ENCODE measurements at places on chromosomes 7 and 10.

DNA sequence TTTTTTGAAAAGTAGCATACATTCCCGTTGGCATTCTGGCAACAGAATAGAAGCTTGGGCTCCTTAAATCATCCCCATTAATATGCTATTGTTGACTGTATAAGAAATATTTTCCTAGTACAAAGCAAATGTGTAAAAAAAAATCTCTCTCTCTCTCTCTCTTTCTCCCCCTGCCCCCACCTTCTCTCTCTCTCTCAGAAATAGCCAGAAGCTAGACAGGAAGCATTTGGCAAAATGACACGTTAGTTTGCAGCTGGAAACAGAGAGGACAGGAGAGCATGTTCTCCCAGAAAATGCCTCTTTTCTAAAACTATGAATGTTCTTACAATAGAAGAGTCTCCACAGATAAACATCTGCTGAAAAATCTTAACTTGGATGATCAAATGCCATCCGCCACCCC lies 59.6 kb upstream of the AKR1E2 start:
- no peak for DNase-seq

GRCh38 chr10:74432841-74433594 lies 282.0 kb downstream of the ADK start:
- DNase-seq: no peak

DNA sequence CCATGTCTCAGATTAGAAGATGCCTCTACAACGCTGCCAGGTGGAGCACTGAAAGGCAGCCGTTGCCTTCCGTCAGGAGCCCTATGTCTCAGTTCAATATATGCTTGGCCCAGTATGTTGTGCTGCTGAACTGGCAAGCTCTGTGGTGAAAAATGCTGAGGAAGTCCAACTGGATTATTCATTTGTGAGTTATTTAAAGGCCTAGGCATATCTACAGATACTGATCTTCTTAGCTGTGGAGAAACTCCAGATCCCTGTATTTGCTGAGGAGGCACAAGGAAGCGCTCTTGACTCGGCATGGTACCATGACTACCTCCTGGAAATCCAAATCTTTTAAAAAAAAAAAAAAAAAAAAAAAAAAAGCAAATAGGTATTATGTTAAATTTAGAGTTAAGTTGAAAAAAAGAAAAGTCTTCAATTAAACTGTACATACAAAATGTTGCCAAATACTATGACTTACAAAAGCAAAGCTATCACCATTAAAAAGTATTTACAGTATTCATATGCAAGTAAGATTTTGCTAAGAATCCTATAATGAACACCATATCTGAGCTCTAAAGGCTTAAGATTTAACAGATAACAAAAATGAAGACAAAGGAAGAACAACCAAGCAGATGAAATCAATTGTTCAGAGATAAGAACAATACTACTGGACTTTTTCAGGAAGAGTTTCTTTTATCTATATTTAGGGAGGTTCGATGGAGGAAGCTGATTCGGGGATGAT lies 152.4 kb downstream of the GALNT11 start:
- DNase-seq: no peak

GRCh38 chr7:55063633-55064032 lies 44.8 kb downstream of the EGFR start:
- DNase-seq: no peak

DNA sequence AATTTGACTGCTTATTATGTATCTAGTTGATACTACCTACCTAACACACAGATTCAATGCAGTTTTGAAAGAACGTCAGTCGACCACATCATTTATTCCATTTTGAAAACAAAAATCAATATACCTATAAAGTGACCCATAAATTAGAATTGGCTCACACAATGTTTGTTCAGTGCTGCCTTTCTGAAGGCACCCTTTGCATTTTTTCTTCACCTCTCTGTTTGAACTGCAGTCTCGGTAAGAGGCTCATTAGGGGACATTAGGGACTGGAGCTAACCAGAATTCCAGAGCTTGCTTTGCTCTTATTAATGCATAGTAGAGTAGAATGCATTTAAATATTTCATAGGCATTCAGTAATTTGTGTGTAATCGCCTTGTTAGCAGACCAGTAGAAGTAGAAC lies 234.1 kb downstream of the FOXP2 start:
- no peak for DNase-seq
